ENCODE measurements at places on chromosomes 11 and 22.

GRCh38 chr22:49398115-49398514 is 429.6 kb downstream of the BRD1 start:
- no peak for DNase-seq

- no peak for DNase-seq
Observed at GRCh38 chr22:49961005-49961600, 531 bp downstream of the PIM3 start.

- no peak for DNase-seq
Observed at GRCh38 chr11:87894961-87895360, 280.3 kb downstream of the RAB38 start.

DNA sequence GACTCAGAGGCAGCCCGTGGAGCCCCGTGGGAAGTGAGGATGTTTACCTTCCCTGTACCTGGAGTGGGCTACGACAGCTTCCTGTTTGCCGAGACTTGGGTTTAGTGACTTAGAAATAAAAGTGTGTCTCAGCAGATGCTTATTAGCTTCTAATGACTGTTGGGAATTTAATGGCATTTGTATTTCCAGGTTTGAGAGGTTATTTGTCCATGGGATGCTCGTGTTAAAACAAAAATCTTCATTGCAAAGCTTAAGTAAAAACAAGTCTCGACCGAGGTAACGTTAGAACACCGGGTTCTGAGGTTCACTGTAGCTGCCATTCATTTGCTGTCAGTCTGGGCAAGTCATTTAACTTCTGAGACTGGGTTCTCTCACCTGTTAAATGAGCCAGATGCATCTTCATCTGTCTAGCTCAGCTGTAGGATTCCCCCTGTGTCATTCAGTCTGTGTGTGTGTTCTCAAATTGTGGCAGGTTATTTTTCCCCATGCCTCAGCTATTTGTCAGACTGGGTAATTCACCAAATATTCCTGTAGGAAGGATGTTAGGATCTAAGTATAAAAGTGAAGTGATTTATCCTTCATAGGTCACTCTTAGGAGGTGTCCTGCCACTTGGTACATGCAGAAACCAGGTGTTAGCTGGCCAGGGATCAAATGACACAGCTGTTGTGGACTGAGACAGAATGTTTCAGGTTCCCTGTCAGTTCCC is 791 bp downstream of the EI24 start:
- DNase-seq = no peak

- DNase-seq = no peak
Observed at GRCh38 chr11:74839446-74839845, 90.8 kb downstream of the RNF169 start.

DNA sequence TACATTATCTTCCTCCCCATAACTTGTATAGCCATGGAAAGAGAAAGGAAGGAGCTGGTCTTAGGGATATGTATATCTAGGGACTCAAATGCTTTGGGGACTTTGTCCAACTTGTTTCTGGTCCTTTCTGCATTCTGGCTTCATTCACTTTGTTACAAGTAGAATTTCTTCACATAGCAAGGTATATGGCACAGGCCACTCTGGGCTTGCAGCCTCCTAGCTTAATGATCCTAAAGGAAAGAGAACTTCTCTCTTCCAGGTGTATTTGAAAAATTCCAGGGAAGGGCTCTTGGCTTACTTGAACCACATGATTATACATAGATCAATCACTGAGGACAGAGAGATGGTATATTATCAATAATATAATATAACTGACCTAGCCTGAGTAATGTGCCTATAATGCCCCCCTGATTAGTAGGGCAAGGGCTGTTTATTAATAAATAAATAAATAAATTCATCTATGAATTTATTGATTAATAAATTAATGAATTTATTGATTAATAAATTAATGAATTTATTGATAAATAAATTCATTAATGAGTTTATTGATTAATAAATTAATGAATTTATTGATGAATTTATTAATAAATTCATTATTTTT is 48.2 kb upstream of the CEP295 start:
- no peak for DNase-seq

GRCh38 chr11:128234143-128234542 is 353.2 kb downstream of the ETS1 start:
- no peak for DNase-seq

- DNase-seq = no peak
Observed at GRCh38 chr11:19394525-19395016, 153.8 kb upstream of the E2F8 start.

DNA sequence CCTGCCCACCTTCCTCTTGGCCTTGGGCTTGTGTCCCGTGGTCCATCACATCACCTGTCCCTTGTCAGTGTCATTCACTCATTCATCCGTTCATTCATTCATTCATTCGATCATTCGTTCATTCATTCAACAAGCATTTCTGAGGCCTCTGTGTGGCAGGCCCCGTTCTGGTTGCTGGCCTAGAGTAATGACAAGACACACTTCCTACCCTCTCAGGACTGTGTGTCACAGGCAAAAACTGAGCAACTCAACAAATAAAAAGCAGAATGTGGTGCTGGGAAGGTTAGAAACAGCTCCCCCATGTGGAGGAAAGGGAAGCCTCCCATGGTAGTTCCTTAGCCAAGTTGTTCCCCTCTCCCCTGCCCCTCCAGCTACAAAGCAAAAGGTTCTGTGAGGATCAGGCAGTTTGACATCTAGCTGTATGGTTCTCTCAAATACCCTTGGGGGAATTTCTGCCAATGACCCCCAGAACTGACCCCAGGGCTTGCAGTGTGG is 1.6 kb upstream of the OMP start:
- no peak for DNase-seq

DNA sequence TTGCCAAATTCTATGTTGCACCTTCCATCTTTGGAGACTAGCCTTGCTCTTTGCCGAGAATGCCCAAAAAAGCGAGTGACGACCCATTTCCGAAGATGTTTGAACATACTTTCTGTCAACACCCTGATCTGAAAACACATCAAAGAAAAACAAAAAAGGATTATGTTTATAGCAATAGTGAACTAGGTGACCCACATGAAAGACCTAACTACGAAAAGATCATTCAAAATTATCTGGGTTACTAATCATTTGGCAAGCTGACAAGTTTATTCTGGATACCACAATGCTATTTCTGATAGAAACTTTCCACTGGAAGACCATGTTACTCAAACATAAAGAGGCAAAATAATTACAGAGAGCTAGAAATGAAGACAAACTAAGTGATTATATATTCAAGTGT is 27.0 kb downstream of the KCNJ1 start:
- no peak for DNase-seq

DNA sequence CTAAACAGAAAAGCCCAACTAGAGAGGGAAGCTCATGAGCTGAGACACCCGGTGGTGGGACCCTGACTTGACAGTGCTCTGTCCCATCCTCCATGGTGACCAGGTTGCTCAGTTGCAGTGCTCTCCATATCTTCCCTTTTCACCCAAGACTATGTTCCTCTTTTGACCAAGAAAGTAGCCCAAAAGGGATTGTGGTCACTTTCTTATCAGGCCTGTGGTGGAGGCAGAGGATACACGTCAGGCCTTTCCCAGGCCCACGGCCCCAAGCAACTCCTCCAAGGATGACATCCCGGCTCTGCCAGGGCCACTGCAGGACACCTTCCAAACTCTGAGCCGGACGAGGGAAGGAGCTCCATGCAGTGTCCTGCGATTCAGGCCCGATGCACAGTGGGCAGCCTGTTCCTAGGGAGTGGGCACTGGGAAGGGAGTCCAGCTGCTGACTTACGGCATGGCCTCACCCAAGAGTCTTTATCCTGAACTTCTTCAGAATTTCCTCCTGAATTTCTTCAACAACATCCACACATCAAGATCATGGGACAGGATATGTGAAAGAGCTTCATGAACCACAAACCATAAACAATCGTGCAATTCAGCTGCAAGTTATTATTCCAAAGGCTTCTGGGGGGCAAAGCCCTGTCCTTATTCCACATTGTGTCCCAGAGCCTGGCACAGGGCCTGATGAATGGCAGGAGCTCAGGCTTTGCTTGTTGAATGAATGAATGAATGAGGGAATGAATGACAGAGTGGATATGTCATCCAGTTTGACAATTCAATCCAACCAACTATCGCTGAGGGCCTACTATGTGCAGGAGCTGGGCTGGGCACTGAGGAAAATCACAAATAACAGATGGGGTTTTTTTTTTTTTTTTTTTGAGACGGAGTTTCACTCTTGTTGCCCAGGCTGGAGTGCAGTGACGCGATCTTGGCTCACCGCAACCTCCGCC is 36.0 kb upstream of the MYH9 start:
- no peak for DNase-seq

DNA sequence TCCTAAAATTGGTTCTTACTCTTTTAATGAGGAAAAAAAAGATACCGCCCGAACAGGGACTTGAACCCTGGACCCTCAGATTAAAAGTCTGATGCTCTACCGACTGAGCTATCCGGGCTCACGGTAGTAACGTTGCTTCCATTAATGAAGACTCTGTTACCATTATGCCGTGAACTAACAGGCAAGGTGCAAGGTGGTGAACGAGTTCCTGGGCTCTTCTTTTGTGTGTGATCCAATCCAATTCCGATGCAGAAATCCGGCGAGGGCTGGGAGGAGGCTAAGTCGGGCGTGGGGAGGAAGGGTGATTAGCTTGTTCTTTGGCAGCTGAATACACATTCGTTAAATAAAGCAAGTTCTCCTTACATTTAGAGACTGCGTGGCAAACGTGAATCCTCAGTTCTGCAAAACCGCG is 49.0 kb downstream of the OR4D9 start:
- peak; percentile 88 for DNase-seq

DNA sequence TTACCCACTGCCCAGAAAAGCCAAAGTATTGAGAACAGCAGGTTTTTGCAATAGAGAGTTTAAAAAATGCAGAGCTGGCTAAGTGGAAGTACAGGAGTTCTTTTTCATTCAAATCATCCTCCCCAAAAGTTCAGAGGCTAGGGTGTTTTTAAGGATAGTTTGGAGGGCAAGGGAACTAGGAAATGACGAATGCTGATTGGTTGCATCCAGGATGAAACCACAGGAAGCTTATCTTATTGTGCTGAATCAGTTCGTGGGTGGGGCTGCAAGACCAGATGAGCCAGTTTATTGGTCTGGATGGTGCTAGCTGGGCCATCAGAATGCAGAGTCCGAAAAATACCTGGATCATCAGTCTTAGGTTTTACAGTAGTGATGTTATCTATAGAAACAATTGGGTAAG is 1427.1 kb downstream of the LRRC4C start:
- DNase-seq = no peak

- no peak for DNase-seq
Observed at GRCh38 chr22:27110665-27111451, 453.5 kb downstream of the MIAT start.

GRCh38 chr11:2276280-2277007 is 6.1 kb upstream of the ASCL2 start:
- DNase-seq = no peak

DNA sequence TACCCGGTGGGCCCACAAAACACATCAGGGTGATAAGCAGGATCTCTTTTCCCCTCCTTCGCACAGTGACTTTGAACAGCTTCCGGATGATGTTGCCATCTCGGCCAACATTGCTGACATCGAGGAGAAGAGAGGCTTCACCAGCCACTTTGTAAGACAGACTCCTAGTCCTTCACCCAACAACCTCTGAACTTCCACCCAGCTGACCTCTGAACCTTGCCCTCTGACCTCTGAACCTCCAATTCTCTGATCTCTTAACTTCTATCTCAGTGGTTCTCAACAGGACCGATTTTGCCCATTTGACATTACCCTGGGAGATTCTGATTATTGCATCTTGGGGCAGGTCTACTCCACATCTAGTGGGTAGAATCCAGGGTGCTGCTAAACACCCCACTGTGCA is 3.2 kb downstream of the NCF4 start:
- no peak for DNase-seq

GRCh38 chr11:77407613-77408012 is 66.3 kb downstream of the PAK1 start:
- no peak for DNase-seq

DNA sequence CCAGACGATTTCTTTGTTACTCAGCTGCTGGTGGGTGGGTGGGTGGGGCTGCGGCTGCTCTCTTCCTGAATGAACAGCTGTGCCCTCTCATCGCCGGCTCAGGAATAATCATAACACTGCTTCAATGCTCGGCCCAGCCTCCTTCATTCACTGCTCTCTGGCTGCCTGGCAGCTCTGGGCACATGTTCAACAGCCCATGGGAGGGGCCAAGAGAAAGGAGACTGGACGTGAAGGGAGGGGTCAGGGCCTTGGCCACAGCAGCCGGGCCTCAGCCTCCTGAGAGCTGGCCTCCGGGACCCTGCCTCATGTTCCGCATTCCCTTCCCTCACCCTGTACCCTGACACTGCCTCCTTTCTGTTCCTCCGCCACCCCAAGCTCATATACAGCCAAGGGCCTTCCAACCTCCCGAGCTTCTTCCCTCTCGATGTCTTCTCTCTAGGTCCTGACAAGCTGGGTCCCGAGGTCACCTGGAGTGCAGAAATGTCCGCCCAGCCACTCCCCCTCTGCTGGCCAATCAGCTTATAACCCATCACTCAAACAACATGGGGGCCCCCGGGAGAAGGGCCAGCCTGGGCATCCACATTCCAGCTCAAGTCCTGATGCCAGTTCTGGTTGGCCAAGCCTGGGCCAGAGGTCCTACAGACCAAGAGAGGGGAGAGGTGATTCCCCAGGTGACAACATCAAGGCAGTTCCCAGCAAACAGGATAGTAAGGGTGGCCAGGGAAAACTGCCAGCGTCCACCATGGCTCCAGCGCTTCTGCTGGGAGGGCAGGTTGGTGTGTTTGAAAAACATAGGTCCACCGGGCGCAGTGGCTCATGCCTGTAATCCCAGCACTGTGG is 3.2 kb upstream of the CSDC2 start:
- DNase-seq = peak; percentile 60

DNA sequence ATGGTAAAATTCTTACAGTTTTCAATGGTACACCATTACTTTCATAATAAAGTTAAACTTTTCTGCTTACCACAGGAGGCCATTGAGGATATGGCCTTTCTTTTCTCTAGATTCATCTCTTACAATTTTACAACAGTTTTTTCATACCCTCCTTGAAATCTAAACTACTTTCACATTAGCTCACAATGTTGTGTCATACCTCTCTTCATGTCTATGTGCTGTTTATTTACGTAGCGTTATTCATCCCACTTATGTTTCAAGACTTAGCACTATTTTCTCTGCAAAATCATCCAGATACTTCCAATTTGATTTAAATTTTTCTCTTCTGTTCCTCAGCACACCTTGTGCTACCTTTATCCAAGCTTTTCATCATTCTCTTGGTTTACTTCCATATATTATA is 123.3 kb downstream of the METTL15 start:
- DNase-seq = no peak

- DNase-seq = no peak
Observed at GRCh38 chr11:34235591-34236071, 122.2 kb downstream of the ABTB2 start.

DNA sequence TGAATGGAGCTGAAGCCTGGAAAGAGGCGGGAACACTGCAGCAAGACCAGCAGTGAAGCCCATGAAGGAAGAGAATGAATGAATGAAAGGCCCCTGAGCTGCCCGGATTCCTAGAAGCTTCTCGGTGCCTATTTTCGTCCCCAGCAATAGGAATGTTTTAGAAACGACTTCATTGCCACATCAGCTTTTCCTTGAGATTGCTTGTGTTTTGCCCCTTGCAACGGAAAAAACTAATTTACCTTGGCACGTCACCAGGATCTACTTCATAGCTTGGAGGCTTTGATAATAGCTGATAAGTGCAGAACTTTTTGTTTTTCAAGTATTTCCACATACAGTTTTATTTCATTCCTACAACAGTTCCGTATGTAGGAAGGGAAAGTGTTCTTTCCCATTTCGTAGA is 248.9 kb upstream of the NARS2 start:
- no peak for DNase-seq

- no peak for DNase-seq
Observed at GRCh38 chr11:78808923-78809322, 234.3 kb upstream of the NARS2 start.

Data from putamen (tissue), 1 donor.